Stimulated activated CD8-positive, alpha-beta memory T cell treated with anti-CD3 and anti-CD28 coated beads, Interleukin-15, amount 100 ng/mL, for 24 hours (primary cell): ENCODE measurements at places on chromosomes 13 and 19.

GRCh38 chr13:98810746-98811145 is 58.3 kb upstream of the SLC15A1 start:
- no peak for DNase-seq

DNA sequence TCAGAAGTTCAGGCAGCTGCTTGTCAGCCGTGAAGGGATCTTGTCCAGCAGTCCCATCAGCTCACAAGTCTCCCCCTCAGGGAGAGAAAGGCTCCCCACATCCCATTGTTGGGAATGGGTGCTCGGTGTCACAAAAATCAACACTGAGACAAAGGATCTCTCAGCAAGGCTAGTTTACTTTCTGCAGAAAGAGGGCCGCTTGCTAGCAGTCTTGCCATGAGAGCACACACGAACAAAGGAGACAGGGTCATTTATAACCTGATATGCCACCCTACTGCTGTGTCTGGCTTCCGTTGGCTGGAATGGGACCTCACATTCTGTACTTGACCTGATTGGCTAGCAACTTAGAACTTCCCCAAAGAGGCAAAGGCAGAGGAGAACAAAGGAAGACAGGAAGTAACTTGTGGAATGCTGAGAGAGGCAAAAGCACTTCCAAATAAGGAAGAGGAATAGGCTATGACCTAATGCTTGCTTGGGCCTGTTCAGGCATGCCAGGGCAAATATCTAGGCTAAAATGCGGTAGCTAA is 8.7 kb upstream of the IGFL3 start:
- no peak for DNase-seq

- DNase-seq, result no peak
Measured at GRCh38 chr13:112574834-112575613, 12.9 kb downstream of the TUBGCP3 start.

DNA sequence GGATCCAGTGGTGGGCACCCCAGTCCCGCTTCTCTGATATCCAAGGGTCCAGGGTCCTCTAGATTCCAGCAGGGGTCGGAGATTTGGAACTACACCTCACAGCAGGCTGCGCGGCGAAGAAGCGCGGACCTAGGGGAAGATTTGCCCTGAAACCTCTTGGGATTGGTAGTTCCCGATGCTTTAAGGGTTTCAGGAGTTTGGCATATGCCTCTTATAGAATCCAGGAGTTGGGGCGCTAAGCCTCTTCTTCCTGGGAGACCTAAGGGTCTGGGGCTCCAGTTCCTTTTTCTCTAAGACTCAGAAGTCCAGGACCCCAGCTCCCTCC is 349 bp downstream of the BCL2L12 start:
- DNase-seq, result no peak

GRCh38 chr19:48501494-48502349 is 9.9 kb downstream of the LMTK3 start:
- no peak for DNase-seq

DNA sequence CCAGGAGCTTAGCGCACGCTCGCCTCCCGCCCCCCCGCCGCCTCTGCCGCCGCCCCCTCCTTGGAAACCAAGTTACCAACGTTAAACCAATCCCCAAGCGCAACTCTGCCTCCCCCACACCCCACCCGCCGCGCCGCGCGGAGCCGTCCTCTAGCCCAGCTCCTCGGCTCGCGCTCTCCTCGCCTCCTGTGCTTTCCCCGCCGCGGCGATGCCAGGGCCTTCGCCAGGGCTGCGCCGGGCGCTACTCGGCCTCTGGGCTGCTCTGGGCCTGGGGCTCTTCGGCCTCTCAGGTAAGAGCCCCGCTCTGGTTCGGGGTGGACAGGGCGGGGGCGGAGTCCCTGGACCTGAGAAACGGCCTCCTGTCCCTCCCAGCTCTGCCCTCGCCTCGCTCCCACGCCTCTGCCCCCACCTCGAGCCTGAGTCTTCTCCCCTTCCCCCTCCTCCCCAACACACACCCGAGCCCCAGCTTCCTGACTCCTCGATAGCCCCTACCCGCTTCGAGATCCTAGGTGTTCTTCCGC is at the start of gene ICAM5:
Gene ICAM5, plus strand, starts transcription at position 117 of the 521 bp plus-strand sequence. Its CDS starts 92 bp downstream, at position 209.
- no peak for DNase-seq

DNA sequence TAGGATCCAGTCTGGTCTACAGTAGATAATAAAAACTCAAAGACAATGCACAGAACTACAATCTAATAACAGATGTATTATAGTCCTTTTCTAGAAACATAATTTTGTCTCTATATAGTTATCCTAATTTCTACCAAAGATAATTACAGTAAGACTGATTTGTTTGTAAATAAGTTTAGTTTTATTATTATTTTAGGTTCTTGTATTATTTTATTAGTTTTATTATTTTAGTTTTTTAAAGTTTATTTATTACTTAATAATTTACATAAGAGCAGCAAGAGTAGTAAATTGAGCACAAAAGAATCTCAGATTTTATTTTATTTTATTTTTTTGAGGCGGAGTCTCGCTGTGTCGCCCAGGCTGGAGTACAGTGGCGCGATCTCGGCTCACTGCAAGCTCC is 22.3 kb upstream of the ZNF227 start:
- DNase-seq, result no peak

DNA sequence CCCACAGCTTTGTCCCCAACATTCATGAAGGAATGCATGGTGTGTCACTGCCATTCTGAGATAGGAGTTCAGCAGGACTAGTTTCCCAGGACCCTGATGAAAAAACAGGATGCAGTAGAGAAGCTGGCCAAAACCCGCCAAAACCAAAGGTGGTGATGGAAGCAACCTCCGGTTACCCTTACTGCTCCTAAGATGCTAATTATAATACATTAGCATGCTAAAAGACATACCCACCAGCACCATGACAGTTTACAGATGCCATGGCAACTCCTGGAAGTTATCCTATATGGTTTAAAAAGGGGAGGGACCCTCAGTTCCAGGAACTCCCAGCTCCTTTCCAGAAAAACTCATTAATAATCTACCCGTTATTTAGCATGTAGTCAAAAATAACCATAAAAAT is 59.9 kb upstream of the KCTD15 start:
- no peak for DNase-seq

- DNase-seq, result no peak
Measured at GRCh38 chr13:33307843-33308242, 22.3 kb upstream of the STARD13 start.

DNA sequence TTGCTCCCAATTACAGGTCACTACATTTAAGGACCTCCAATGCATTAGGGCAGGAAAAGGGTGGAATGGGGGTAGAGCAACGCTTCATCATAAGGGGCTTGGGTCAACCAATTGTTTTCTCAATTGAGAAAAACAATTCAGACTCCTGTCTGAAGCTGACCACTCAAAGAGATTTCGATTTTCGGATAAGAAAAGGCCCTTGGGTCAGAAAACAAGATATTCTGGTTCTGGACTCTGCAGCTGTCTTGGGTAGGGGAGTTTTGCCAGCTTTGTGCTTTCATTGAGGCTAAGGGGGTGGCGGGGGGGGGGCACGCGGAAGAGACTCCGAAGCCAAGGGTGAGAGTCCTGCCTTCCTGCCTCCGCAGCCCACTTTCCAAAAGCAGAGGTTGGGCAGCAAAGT is 4.8 kb upstream of the ZNF98 start:
- DNase-seq, result no peak

DNA sequence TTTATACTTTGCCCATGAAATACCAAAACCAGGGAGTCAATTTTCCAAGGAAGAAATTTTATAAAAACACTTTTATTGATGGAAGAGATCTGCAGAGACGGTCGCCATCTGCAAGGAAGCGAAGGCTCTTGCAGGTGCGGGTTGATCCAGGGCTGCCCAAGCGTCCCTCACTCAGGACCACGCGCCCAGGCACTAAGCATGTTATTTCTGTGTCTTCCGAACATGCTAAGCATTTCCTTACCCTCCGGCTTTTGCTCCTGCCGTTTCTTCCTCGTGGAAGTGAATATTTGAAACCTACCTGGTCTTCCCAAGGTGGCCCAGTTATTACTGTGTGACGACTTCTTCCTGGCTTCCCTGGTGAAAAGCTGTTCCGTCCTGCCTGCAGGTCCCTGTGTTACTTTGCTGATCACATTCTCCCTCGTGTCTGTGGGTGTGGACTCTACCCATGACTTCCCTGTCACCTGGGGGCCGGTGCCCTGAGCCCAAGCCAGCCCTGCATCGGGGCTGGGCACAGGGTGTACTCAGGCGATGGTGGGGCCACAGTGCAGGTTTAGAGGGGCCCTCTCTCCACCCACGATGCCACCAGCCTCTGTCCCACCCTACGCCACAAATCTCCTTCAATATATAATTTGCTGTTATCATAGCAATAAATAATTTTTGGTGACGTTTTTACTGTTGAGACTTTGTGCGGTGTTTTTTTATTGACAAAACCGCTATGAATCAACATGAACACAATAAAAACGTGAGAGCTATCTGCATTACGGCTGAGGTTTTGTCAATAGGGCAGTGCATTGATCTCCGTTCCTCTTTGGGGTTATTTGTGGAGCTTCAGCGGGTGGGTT is 119.4 kb downstream of the URI1 start:
- no peak for DNase-seq

DNA sequence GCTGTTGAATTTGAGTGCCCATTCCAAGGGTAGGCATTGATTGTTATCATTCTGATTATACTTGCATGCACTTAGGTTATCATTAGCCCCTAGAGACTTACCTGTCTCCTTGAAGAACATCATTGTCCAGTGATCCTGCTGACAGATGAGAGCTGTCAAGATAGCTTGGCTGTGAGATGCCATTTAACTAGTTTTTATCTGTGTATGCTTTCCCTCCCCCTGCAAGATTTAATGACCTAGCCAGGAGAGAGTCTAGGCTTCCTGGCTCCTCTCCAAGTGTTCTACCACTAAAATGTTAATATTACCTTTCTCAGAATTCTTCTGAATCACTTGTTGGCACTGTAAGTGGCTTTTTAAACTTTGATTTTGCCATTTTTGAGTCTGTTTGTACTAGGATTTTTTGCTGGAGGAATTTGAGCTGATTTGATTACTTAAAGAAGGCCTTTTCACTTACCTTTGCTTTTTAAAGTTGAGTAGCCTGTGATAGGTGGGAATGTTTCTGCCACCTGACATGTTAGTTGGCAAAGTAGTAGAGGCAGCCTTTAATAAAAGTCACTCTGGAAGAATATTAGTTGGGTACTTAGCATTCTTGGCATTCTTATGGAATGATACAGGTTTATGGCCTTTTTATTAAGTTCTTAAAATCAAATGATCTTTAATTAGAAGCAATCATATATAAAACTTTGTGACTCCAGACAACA is 41.1 kb downstream of the ARHGAP35 start:
- no peak for DNase-seq

DNA sequence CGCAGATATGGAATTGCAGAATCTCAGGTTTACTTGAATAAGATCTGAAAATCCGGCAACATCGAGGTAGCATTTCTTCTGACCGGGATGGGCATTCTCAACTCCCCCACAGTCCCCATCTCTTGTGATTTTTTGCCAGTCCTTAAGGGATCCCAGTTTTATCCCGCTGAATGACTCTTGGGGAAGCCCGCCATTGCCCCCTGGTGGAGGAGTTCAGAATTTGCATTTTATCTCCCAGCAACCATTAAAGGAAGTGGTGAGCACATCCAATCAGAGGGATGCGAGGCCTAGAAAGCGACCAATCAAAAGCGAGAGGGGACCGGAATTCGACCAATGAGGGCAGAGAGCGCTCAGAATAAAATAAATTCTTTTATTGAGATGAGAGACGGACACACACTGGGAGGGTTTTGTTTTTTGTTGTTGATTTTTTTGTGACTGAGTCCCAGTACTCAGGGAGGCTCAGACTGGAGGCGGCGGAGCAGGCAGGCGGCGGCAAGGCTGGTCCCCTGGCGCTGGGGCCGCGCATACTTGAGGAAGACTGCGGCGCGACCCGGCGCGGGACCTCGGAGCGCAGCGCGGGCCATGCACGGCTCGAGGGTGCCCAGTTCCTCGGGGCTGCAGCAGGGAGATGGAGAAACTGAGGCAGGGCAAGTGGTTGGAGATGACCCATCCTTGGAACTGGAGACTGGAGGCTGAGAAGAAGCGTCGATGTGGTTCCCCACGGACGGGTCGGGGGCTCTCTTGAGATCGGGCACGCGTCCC is 3.9 kb upstream of the TTC9B start:
- DNase-seq, result peak; percentile 16

GRCh38 chr13:90933097-90933826 is 414.2 kb upstream of the MIR17HG start:
- DNase-seq, result no peak

DNA sequence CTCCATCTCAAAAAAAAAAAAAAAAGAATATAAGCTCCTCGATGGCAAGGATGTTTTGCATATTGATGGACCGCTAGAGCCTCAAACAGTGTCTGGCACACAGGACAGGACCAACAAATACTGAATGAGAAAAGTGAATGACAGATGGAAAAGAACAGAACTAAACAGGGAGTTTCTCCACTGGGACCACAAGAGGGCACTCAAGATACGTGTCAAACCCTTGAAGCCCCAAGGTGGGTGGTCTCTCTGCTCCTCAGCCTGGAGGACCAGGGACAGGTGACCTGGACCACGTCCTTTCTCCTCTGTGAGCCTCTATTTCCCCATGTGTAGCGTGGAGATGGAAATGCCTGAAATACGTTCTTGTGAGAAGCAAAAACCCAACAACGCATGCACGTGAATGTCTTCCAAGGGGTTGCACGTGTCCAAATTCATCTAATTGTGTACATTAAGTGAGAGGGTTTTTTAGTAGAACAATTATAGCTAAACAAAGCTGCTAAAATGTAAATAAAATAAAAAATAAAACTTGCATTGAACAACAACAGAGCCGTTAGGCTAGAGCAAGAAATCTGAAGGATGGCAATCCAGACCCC is 5.7 kb upstream of the CDC42EP5 start:
- DNase-seq, result no peak

- DNase-seq, result no peak
Measured at GRCh38 chr19:1411255-1412191, 4.1 kb downstream of the DAZAP1 start.

GRCh38 chr13:43611281-43612273 is 175.2 kb downstream of the ENOX1 start:
- no peak for DNase-seq

GRCh38 chr13:74528734-74529513 is 394.7 kb upstream of the KLF12 start:
- DNase-seq, result no peak

DNA sequence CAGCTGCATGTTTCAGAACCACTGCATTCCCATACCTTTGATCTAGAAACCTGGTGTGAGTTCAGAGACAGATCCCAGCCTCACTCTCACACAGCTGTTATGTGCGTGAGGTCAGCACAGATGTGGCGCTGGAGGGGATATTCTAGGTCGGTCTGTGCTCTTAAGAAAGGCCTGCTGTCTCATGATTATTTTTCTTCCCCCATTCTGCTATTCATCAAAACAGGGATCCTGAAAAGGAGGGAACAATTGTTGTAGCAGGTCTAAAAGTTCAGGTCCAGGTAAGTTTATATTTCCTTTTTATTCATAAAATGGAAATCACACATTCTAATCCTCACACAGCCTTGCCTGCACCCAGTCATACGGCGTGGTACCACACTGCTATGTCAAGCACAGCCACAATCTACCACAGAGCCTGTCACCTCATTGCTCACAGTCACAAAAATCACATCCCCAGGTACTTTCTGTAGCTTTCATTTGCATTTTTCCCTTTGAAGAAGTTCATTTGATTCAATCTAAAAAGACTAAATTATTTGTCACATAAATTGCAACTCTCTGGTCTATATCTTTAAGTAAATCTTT is 867 bp downstream of the ZNF546 start:
- no peak for DNase-seq

GRCh38 chr13:109333893-109334651 is 452.3 kb downstream of the IRS2 start:
- no peak for DNase-seq
